ENCODE measurements at places on chromosomes 1 and 21.

DNA sequence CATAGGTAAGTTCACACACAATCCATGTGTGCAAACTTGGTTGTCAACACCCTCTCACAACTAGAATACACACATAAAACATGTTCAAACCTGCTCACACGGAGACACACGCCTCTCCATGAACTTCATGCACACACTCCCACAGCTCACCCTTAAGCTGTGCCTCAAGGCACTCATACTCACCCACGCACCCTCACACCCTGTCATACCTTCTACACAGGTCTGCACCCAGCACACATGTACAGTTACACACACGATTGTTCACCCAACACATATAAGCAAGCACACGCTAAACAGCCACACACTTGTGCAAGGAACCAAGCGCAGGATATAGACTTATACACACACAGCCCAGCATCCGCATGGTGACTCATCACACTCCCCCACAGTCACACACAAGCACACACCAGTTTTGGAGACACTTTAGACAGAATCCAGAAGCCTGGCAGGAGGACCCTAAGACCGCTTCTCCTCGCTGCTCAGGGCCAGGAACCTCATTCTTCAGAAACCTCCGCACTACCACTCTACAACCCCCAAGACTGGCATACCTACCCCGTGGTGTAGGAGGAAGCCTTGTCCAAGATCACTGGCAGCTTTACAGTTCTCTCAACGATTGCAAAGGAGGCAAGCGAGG is 58.7 kb upstream of the ZC3H12A start:
- no peak for DNase-seq

DNA sequence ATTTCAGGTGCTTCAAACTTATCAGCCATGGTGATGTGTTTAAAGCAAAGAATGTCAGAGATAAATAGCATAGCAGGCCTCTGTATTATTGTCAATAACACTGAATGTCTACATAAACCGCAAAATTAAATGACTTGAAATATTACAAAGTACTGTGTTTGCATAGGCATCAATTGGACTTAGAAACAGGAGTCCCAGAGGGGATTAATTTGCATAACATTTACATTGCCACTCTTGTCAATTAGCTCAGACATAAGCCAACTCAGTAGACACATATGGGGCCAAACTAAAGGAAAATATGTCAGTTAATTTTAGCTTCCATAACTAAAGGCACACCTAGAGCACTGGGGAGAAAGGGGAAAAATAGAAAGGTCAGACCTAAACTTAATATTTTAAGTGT is 814.5 kb upstream of the NEGR1 start:
- no peak for DNase-seq

DNA sequence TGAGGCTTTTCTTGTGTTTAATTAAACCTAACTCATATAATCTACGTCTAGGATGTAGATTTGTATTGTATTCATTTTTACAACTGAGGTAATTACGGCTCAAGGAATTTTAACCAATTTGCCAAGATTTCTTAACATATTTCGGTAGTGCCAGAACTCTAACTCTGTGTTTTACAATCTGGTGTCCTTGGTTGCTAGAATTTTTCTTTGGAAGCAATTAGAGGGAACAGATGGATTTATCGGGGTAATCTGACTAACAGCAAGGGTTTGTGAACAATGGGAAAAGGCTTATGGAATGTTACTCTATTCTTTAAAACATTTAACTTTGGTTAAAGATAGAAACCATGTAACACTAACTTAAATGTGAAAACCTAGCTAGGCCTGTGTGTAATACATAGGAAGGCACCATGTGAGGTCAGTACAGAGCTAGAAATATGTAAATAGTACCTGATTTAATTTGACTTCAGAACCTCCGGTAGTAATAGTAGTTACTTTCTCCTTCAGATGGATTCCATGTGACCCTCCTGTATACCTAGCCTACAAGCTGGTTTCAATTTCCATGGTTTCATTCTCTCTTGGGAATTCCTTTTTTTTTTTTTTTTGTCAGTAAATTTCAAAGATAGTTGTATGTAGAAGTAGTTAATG is 1.2 kb downstream of the MTF2 start:
- DNase-seq, result no peak

GRCh38 chr1:56516539-56517252 is 62.7 kb downstream of the PLPP3 start:
- no peak for DNase-seq

GRCh38 chr1:111227434-111227833 is at the start of gene CHI3L2:
Gene CHI3L2, plus strand, starts transcription at chr1:111227713. Its CDS starts 17 bp downstream, at chr1:111227730.
- DNase-seq, result no peak

DNA sequence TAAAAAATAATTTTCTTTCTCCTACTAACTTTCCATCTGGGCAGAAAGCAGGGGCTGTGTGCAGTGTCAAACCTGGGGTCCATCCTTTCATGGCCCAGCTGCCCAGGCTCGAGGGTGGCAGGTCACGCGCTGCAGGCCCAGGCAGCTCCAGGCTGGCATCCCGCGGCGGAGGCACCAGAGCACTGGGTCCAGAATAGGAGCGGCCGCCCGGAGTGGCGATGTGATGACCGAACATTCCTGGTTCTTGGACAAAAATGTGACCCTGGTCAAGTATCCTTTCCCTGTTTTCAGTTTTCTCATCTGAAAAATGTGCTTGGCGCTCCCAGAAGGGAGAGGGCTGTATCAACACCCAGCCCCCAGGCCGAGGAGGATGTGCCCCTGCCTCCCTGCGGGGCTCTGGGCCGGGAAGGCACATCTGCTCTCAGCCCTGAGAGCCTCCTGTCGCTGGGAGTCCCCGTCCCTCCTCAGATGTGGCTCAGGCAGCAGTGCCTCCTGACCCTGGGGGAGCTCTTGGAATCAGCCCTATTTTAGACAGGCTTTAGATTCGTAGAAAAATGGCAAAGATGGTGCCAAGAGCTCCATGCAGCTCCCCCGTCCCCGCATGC is 29.3 kb downstream of the SLX9 start:
- DNase-seq, result no peak

DNA sequence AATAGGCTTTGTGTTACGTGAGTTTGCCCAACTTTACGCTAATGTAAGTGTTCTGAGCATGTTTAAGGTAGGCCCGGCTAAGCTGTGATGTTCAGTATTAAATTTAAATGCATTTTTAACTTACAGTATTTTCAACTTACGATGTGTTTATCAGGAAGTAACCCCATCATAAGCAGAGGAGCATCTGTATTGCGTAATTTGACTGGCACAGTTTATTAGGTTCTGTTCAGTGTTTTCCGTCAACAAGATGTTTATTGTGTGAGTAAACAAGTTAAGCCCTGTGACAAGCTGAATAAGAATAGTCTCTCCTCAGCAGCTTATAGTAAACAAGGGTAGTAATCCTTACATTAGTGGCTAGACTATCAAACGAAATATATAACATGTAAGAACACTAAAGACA is 27.2 kb upstream of the SHISA4 start:
- no peak for DNase-seq

GRCh38 chr21:37208056-37208721 is 58.9 kb downstream of the VPS26C start:
- peak; percentile 61 for DNase-seq

GRCh38 chr1:147627435-147628110 is 42.8 kb downstream of the ACP6 start:
- no peak for DNase-seq

DNA sequence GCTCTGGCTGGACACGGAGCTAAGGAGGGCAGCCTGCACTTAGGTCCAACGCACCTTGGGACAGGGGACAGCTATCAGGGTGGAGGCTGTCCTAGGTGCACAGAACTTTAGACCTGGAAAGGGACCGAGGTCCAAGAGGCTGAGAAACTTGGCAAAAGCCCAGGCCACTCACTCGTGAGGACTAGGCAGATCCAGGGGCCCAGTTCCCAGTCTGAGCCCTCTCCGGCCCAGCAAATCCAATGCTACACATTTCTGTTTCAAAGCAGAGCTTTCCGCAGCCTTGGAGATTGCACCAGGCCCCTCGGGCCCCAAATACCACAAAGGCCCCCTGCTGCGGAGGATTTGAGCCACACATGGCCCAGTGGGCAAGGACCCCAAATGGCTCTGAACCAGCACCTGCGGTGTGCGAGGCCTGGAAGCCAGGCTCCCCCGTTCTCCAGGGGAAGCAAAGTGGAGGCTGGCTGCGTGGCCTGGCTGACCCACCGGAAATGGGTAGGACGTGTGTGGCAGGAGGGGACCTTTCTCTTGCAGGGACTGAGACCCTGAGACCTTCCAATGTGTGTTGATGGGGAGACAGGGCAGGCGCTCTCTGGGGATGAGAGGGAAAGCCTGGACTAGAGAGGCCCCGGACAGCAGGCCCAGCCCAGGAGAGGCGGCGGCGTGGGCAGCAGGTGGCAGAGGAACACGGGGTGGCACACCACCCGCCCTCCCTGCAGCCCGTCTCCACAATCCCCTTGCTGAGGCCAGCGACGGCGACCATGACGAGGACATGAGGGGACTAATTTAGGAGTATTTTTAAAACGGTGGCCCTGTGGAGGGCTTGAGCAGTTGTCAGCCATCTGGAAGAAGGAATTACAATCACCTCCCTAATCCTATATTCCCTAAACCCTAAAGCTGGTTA is 118.7 kb downstream of the CASZ1 start:
- DNase-seq, result no peak

GRCh38 chr1:208256556-208256955 is 12.4 kb upstream of the PLXNA2 start:
- no peak for DNase-seq

- no peak for DNase-seq
Measured at GRCh38 chr1:35924838-35925237, 6.1 kb upstream of the AGO3 start.

- no peak for DNase-seq
Measured at GRCh38 chr1:213264531-213264930, 213.5 kb downstream of the RPS6KC1 start.

DNA sequence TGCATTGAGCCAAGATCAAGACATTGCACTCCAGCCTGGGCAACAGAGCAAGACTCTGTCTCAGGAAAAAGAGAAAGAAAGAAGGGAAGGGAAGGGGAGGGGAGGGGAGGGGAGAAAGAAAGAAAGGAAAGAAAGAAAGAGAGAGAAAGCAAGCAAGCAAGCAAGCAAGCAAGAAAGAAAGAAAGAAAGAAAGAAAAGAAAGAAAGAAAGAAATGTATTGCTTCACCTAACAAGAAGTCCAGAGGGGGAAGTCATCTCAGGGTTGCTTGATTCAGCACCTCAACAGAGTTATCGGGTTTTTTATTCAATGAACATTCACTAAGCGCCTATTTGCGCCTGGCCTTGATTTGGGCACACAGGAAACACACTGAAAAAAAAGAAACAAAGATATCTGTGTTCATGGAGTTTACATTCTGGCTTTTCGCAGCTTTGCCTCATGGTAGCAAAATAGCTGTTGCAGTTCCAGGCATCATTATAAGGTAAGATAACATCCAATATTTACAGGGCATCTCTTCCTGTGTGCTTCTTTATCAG is 8.2 kb upstream of the RCSD1 start:
- DNase-seq, result no peak

GRCh38 chr1:83505148-83505547 is 493.8 kb downstream of the TTLL7 start:
- no peak for DNase-seq

DNA sequence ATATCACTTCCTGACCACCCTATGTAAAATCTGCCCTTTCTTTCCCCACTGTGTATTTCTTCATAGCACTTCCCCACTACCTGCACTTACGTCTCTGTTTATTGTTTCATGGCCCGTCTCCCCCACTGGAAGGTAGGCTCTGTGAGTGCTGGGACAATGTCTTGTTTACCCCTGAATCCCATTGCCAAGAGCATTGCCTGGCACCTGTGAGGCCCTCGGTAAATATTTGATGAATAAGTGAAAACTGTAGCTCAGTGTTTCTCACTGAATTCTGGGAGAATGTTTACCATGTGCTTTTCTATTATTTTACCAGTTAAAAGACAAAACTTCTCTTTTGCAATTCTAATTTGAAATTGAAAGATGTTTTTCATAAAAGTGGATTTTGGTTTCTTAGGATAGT is 11.8 kb downstream of the NFASC start:
- no peak for DNase-seq

- DNase-seq, result no peak
Measured at GRCh38 chr21:25939396-25939761, 204.6 kb downstream of the GABPA start.

DNA sequence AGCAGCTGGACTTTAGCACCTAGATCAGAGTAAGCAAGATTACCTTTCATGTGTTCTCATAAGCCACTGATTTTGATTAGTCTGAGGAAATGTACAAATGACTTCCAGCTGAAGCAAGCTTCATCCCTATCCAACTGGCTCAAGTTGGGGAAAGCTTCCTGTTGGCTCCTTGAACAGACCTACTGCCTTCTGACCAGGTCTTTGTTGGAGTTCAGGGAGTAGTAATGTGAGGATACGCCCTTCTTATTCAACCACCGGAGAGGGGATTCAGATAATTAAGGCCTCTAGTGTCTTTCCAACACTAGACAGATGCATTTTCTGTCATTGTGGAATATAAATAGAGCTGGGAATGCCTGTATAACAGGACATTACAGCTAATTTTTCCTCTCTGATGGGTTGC is 268.9 kb downstream of the TGFB2 start:
- DNase-seq, result no peak

DNA sequence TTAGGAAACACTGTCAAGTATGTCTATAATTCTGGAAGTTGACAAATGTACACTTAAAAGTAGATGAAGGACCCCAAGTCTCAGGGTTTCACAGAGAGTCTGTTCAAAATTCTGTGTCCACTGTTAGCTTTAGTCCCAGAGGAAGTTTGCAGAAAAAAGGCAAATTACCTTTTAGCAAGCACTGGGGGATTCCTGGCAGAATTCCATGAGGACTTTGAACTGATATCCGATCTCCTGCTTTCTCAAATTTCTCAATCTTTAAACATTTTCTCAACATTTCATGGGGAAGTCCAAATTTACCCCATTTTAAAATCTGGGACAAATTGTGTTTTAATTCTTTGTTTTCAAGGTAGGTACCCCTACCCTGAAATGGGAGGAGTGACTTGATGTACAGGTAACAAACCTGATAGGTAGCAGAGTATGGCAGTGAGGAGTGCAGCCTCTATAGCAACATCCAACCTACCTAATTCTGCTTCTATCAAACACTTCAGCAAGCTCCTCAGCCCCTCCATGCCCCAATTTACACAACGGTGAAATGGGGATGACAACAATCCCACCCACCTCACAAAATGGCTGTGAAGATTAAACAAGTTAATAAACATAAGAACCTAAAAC is 344.9 kb downstream of the OMA1 start:
- no peak for DNase-seq
